ENCODE measurements at places on chromosomes 5 and 9.
A peak's percentile ranks its signal among the peaks of the same experiment; 100 is the strongest.

- DNase-seq = no peak
Measured at GRCh38 chr9:132474253-132474652, 64.2 kb downstream of the CFAP77 start.

GRCh38 chr9:105500108-105500766 lies 52.4 kb downstream of the FSD1L start:
- DNase-seq = no peak

GRCh38 chr9:92188969-92189781 lies 74.0 kb upstream of the SPTLC1 start:
- no peak for DNase-seq

DNA sequence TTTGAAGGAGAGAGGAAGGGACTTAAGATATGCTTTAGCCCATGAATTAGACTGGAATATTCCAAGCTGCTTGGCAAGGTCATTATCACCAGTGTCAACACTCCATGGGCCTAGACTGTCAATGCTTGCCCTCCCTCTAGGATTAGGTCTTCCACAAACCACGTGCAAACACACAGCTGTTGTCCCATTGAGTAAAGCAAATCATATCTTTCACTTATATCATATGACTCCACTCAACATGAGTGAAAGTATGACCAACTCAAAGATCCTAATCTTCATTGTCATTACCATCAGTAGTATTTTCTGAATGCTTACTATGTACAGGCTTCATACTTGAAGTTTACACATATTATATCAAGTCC lies 57.0 kb upstream of the GRAMD2B start:
- no peak for DNase-seq

DNA sequence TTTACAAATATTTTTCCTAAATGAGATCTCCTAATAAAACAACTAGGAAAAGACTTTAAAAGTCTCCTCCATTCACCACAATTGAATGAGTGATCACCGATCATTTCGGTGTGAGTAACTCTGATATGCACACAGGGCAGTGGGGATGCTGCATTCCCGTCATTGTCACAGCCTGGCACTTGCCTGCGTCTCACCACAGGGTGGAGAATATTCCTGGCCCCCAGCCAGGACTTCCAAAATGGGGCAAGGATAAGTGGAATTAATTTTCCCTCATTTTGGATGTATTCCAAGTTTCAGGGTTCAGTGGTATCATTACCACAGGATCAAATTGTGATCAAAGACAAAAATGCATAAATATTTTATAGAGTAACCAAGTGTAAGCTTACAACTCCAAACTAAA lies 107.1 kb downstream of the CTNND2 start:
- peak; percentile 5 for DNase-seq

- DNase-seq = no peak
Measured at GRCh38 chr5:107067395-107067794, 603.3 kb downstream of the EFNA5 start.

Measured in NCI-H146 (cell line).